ENCODE measurements at places on chromosomes 4 and X.

DNA sequence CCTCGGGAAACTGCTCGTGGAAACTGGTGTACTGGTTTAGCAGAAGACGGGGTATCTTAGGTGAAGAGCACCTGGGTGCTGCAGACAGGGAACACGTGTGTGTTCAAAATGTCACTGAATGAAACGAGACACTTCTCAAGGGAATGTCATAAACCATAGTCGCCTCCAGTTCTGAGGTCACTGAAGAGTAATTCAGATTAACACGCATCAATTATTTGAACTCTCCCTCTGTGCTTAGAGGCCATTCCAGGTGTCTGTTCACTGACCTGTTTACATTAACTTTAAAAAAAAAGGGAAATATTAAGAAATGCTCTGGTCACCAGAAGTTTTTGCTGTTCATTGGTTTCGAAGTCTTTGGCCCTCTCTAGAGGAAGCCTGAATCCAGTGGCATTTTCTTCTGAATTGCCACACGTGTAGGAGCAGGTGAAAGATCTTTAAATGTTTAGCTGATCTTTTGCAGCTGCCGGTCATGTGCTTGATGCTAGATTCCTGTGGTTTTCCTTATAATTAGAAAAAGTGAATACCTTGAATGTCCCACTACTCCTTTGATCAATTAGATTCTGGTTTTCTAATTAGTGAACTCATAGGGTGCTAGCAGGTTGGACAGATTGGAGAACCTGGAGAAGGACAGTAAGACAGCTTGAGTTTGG is 330.5 kb downstream of the ARHGAP10 start:
- DNase-seq = peak; percentile 34

- no peak for DNase-seq
Observed at GRCh38 chrX:68932611-68933010, 103.8 kb downstream of the EFNB1 start.

DNA sequence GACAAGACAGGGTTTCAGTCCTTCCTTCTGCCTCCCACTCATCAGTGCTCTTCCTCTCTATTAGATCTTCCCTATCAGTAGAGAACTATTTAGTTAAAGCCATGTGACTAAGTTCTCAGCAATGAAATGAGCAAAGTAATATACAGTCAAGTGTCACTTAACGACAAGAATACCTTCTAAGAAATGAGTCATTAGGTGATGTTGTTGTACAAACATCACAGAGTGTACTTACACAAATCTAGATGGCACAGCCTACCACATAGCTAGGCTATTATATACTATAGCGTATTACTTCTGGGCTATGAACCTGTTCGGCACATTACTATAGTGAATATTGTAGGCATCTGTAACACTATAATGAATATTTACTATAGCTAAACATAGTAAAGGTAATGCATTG is 71.3 kb downstream of the POU4F2 start:
- no peak for DNase-seq

GRCh38 chr4:109410776-109411175 is 22.8 kb upstream of the SEC24B start:
- no peak for DNase-seq

DNA sequence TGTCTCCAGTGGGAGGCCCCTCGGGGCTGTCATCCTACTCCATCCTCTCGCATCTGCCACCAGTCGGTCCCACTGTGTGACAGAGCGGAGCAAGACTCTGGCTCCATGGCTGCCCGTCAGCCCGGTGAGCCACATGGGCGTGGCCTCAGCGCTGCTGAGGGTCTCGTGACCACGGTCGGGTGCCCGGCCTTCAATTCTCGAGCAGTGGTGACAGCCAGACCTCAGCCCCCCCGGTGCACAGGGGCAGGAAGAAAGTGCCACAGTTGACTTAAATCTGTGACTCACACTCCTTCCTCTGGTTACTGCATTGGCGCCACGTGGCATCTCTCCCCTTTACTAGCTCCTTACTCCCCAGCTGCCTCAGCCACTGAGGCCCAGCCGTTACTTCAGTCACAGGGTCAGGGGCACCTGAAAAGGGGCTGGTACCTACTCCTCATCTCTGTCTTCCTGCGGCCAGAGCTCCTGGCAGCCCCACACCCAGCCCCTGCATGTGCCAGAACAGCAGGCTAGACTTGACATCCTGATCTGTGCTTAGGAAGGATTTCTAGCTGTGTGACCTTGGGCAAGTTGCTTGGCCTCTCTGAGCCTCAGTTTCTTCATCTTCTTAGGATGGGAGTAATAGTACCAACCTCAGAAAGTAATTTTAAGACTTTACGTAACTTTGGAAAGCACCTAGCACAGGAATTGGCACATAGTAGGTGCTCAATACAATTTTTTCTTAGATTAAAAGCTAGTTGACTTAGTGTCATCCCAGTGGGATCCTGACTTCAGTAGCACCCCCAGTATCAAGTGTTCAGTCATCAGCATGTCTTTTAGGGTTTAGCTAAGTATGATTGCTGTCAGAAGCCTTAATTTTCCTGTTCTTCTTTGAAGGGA is 66.1 kb downstream of the TNIP2 start:
- DNase-seq = no peak

GRCh38 chr4:185128272-185129119 is 14.6 kb upstream of the SLC25A4 start:
- peak; percentile 37 for DNase-seq

GRCh38 chr4:2425386-2426068 is 6.8 kb downstream of the CFAP99 start:
- DNase-seq = no peak

DNA sequence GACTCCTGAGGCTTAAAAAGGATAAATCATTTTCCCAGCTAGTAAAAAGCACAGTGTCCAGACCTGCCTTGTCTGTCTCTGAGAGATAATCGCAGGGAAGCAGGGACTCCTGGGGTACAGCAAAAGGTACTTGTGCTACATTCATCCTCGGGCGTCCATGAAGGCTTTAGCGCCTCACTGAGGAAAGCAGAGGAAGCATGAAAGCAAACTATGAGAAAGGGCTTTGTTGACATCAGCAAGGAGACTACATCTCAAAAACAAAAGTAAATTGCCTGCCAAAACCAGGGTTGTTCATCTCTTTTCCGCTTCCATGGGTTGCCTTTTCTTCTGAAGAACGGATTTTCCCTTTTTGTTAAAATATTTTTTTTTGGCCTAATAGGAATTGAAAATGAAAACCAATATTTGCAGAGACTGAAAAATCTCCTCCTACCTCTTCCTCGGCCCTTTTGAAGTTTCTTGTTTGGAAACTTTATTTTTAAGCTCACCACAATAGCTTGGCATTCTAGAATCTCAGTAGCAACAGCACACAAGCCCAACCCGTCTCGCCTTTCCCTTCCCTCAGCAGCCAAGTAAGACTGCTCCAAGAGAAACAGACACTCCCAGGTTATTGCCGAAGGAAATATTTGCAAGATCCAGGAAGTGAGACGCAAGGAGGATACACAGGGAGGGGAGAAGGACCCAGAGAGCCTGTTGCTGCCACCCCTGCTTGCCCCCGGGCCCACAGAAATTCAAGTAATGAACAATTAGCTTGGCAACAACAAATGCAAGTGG is 148.3 kb upstream of the DGKK start:
- no peak for DNase-seq

DNA sequence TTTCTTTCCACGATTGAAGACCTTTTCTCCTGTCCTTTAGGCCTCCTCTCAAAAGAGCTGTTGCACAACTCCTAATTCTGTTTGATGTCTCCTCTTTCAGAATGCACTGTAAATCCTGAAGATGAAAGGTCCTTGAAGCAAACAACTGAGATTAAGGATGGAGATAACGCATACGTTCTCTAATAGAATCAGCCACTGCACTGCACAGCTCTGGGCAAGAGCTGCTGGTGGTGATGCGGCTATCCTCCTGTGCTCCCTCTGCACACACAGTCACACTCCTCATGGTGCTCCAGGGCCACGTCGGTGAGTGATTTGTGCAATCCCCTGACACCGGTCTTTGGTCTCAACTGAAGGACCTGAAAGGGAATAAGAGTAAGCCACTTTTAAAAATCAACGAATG is 208.7 kb downstream of the PDGFC start:
- peak; percentile 10 for DNase-seq

DNA sequence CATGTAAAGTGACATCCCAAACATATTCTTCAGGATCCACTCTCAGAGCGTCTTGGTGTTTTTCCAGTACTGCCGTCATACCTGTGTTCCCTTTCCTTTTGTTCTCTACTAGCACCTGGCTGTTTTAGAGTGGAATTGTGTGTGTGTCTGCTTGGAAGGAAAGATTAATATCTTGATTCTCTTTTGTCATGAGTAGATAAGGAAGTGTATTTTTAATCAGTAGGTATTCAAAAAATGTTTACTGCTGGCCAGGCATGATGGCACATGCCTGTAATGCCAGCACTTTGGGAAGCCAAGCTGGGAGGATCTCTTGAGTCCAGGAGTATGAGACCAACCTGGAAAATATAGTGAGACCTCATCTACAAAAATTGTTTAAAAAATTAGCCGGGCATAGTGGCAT is 198.8 kb downstream of the CBR4 start:
- DNase-seq = no peak

DNA sequence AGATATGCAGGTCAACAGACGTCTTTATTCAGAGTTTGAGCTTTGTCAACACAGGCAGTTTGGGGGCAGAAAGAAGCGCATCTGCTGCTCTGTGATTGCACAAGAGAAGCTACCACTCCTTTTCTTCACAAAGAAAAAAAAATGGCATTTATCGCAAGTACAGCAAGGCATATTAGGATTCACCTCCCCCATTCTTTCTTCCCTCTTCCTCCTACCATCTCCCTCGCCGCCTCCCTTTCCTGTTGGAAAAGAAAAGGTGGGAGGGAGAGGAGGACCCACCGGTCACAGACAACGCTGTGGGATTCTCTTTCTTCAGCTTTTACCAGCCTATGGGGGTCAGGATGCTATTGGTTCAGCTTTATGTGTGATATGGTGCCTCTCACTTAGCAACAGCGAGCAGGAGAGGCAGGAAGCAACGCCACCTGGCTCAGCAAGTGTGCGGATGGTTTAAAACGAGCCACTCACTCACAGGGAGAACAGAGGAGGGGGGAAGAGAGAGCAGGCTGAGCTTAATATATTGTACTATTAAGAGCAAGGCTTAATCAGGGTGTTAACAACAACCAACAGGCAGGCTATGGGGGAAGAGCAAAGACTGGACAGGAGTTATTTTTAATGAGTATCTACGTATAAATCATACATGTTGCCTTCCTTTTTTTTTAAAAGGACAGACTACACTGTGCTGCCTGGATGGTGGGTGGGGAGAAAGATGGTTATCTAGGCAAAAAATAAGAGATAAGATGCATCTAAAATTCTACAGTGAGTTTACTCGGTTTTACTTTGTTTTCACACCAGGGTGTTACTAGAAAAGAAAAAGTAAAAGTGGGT is 104.7 kb downstream of the MAML3 start:
- DNase-seq = peak; percentile 97

- DNase-seq = no peak
Observed at GRCh38 chr4:88169298-88169697, 10.9 kb upstream of the ABCG2 start.

- DNase-seq = no peak
Observed at GRCh38 chr4:39721788-39722187, 23.9 kb downstream of the UBE2K start.

GRCh38 chr4:57042711-57043169 is 64.0 kb downstream of the POLR2B start:
- no peak for DNase-seq

DNA sequence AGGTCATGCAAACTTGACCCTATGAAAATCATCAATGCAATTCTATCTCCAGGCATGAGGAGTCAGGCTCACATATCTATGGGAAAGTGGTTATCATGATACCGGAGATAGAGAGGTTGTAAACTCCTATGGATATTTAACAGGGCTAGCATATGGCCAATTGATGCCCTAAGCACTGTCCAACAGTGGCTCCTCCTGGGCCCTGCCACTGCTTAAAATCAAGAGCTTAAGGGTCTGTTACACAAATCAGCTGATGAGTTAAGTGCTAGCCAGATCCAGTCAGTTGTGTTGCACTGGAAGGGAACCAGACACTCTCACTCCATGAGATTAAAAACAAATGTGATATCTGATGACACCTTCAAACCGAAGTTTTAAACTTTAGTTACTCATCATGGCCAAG is 337.6 kb downstream of the STIM2 start:
- no peak for DNase-seq

GRCh38 chrX:120269373-120270035 is 18.9 kb downstream of the ZBTB33 start:
- DNase-seq = no peak

DNA sequence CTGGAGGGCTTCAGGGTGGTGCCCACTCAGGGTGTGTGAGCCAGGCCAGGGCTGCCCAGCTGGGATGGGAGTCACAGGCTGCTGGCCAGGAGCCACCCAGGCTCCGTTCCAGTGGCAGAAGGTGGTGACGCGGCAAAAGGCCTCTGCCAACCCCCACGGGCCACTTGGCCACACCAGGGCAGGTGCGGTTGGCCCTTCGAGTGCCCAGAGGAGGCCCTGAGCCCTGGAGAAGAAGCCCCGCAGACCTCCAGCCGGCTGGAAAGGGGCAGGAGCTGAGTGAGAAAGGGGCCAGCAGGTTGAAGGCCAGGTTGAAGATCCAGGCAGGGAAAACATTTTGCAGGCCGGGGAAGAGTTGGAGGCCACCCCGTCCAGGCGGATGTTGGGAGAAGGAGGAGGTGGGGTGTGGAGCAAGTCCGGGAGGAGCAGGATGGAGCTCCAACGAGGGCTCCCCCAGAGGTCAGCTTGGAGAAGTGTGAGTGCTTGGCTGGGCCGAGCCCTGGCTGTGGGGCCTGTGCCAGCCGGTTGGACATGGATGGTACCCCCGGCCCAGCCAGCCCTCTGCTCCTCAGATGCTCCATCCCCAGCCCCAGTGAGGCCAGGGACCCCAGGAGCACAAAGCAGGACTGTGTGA is 2.8 kb upstream of the CPLX1 start:
- no peak for DNase-seq

- DNase-seq = peak; percentile 28
Observed at GRCh38 chrX:39728025-39728424, 369.7 kb downstream of the BCOR start.

DNA sequence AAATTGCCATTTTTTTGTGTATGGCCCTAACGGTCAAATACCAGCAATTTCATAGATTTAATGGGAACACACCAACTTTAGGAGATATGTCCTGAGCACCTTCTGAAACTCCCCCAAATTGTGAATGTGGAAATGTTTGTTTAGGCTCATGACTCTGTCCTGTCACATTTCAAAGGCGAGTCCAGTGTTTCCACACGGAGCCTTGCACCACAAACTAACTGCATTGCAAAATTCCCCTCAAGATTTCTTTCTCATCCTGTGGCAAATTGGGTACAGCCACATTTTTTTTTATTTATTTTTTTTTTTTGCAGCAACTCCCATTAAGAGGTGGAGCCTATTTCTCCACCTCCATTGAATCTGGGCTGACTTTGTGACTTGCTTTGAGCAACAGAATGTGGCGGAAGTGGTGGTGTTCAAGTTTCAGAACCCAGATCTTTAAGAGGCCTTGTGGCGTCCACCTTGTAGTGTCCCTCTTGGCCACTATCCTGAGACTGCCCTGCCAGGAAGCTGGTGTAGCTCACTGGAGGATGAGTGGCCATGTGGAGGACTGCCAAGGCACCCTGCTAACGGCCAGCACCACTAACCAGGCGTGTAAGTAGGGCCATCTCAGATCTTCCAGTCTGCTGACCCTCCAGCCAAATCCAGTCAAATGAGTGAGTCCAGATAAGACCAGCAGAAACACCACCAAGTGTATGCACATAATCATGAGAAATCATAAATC is 172.4 kb upstream of the SCML1 start:
- DNase-seq = no peak

All from NCI-H69 (cell line).